HCT116 (cell line): ENCODE measurements at places on chromosomes 4 and X. TPM values are rescaled to one million over a fixed set of nuclear protein-coding genes. Genes with fewer than 3 reads are reported as not detected.

The CITED1 gene
- 2.8 TPM for total RNA-seq

DNA sequence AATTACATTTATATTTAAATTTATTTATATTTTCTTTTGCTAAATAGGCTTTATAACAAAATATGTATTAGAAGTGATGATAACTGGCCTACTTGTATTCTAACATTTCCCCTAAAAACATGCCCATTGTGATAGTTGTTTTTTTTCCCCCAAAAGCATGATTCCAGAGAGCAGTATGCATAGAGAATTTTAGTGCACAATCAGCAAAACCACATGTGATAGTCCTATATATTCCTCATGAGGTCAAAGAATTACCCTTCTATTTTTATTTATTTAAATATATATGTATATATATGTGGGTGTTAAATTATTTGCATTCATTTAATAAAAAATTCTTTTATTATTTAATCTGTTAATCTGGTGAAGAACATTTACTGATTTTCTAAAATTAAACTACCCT, 78.2 kb upstream of the TLL1 start:
- no peak for DNase-seq

DNA sequence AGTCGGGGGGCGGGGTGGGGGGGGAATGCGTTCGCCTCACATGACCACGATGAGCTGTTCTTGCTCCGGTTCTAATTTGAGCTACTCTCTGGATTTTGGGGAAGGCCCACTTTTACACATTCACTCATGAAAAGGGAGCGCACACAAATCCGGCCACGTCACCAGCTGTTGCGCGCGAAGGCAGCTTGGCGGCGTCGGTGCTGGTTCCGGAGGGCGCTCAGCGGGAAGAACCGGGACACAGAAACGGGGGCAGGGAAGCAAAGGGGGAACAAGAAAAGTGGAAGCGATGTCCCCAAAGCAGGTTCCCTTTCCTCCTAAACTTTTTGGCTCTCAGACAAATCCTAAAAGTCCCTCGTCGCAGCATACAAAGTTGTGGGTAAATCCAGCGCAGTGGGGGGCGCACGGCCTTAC, 605 bp downstream of the ANXA5 start:
- DNase-seq, result no peak

GRCh38 chr4:25043548-25043947, 12.8 kb upstream of the LGI2 start:
- DNase-seq, result no peak

DNA sequence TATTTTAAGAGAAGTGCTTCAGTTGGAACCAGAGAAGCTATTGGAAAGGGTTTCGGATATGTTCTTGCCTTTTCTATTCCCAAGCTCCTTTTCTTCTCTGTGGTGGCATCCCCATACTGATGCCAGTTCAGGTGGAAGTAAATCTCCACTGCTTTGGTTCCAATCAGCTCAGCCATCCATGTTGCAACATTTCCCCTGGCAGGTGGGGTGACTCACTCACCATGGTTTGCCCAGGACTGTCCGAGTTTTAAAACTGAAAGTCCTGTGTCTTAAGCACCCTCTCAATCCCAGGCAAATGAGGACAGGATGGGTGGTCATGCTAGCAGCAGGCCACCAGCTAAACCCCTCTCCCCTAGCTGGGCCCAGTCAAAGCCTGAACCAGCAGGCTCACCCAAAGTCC, 15.1 kb downstream of the RAI2 start:
- DNase-seq, result no peak

- DNase-seq, result no peak
These were observed 1.7 kb downstream of the TMEM131L start for GRCh38 chr4:153467897-153468262.

DNA sequence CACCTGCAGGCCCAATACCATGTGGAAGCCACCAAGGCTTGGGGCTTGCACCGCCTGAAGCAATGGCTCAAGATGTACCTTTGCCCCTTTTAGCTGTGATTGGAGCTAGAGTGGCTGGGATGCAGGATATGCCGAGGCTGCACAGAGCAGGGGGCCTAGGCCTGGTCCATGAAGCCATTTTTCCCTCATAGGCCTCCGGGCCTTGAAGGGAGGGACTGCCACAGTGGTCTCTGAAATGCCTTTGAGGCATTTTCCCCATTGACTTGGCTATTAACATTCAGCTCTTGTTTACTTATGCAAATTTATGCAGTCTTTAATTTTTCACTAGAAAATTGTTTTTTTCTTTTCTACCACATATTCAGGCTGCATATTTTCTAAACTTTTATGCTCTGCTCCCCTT, 203.2 kb upstream of the HHIP start:
- no peak for DNase-seq

The PQBP1 gene
- 67.1 TPM for total RNA-seq

DNA sequence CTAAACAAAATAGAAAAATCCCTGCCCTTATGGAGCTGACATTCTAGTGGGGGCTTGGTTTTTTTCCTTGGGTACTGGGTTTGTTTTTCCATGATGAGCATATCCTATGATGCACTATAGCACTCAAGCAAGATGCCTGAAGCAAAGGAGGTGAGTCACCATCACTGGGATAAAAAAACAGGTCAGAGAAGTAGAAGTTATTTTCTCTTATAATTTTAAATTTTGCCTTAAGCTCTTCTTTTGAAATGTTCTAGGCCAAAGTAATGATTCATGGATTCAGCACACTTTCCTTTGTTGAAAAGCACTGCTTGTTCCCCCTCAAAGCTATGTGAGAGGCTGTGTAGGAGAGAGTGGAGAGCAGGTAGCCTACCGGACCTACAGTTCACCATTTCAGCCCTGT, 15.2 kb upstream of the CXCL2 start:
- DNase-seq, result no peak

DNA sequence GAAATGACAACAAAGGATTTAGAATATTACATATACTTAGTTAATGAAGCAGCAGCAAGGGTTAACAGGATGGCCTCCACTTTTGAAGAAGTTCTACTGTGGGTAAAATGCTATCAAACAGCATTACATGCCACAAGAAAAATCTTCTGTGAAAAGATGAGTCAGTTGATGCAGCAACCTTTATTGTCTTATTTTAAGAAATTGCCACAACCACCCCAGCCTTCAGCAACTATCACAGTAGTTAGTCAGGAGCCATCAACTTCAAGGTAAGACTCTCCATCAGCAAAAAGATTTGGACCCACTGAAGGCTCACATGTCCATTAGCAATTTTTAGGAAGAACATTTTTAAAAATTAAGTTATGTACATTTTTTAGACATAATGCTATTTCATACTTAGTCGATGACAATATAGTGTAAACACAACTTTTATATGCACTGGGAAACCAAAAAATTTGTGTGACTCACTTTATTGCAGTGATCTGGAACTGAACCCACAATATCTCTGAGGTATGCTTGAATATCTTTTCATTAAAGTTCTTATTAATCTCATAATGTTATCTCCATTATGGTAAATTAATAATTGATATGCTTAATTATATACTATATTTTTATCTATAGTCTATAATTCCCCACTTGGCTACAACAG, 81.2 kb downstream of the SPCS3 start:
- no peak for DNase-seq

GRCh38 chr4:42018451-42018850, 28.1 kb downstream of the SLC30A9 start:
- no peak for DNase-seq

DNA sequence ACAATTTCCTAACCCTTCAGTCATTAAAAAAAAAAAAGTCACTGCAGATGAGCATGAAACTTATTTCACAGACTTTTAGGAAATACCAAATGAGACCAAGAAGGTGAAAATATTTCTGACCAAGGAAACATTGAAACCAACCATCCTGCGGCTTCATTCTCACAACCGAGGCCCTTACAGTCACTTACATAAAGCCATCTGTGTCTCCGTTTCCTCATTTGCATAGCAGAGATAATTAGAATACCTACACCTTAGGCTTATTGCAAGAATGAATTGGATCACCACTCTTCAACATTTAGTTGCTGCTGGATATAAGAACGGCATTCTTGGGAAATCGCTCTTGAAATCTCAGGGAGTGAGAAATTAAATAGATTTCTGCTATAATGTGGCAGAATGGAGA, 356.2 kb downstream of the HS3ST1 start:
- no peak for DNase-seq

GRCh38 chr4:27327421-27328181, 467.0 kb downstream of the STIM2 start:
- DNase-seq, result no peak

- no peak for DNase-seq
These were observed 16.4 kb upstream of the PORCN start for GRCh38 chrX:48492293-48492910.

The CNGA1 gene
- 2.1 TPM for total RNA-seq

GRCh38 chrX:38305971-38306370, 21.3 kb downstream of the RPGR start:
- DNase-seq, result no peak

The UXT gene
- total RNA-seq, result 106 TPM

- DNase-seq, result no peak
These were observed 241.1 kb downstream of the ANTXR2 start for GRCh38 chr4:79831701-79832514.

GRCh38 chr4:77990904-77991358, 66.2 kb upstream of the FRAS1 start:
- no peak for DNase-seq

DNA sequence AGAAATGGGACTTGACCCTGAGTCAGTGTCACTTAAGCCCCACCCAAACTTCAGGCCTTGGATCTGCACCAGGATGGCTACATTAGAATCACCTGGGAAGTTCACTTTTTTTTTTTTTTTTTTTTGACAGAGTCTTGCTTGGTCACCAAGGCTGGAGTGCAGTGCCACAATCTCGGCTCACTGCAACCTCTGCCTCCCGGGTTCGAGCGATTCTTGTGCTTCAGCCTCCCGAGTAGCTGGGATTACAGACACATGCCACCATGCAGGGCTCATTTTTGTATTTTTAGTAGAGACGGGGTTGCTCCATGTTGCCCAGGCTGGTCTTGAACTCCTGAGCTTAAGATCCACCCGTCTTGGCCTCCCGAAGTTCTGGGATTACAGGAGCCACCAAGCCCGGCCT, 3.0 kb downstream of the NCBP2L start:
- no peak for DNase-seq

- no peak for DNase-seq
These were observed 127.1 kb downstream of the ATRX start for GRCh38 chrX:77658886-77659285.

GRCh38 chrX:51955200-51955599, 61.8 kb downstream of the MAGED1 start:
- no peak for DNase-seq

The AFM gene
- not detected for total RNA-seq

DNA sequence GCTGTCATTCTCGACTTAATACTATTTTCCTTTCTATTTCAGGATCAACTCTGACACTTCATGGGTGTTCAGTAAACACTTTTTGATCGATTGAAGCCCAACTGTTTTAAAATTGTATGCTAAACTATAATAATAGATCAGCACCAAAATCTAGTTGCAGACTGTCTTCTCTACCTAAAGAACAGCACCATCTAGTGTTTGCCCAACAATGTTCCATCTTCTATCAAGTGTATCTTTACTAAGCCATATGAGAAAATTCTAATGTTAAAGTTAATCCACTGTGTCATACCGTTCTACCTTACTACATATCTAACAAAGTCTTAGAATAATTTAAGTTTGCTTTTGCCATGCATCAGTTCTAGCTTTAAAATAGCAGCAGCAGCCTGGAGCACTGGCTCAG, 113.0 kb upstream of the PRDX4 start:
- peak; percentile 22 for DNase-seq

The ACE2 gene
- not detected for total RNA-seq

GRCh38 chr4:83010522-83011318, at the start of gene LIN54:
TSS of gene LIN54 (minus strand) at chr4:83010823. CDS start at chr4:82984844, 25,979 bp downstream.
- DNase-seq, result peak; percentile 27

DNA sequence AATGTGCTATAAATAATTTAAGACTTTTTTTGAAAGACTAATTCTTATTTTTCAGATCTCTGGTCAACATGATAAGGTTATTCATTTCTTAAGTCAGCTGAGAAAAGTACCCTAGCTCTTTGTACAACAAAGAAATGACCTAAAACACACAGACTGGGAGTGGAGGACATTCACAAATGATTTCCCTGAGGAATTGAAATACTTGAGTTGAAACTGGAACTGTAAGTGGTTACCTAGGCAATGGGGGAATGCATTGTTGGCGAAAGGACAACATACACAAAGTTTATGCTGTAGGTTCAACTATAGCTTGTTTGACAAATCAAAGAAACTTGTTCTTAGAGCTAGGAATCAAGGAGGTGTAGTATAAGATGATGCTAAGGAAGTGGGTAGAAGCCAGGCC, 915.5 kb downstream of the FAT4 start:
- no peak for DNase-seq

DNA sequence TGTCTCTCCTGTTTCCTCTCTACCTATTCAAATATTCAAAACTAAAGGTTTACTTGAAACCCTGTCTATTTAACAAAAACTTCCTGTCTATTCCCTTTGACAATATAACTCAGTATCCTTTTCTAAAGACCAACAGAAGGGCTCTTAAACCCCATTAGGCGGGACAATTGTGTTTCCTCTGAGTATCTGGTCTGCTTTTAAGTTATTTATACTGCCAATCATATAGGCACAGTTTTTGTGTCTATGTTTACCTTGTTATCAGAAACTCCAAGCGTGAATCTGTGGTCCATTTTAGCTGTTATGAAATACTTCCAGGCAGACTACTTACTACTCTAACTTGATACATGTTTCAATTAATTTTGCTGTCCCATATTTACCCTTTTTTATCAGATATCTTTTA, 350.0 kb upstream of the CTSO start:
- no peak for DNase-seq
